LHCN-M2 (cell line): ENCODE measurements at places on chromosomes 12 and 14.

DNA sequence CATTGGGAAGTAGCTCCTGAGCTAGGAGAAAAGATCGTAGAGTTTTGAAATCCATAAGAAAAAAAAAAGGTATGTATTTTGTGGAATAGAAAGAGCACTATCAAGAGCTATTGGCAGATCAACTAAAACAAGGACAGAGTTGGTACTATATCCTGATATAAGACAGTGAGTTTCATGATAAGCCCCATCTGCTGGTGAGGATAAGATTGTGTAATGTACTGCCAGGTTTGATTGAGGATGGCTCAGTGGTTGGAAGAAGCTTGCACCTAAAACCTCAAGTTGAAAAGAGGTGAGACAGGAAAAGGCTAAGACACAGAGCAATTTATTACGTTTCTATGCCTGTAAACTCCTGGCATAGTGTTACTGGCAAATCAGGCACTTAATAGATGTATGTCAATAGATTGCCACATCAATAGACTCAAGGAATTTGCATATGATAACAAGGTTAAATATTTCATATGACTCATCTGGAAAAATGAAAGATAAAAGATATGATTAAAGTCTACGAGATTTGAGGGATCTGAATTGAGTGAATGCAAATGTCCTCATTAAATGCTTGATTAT lies 525.6 kb downstream of the FLRT2 start:
- no peak for DNase-seq

- DNase-seq = no peak
Observed at GRCh38 chr12:42482041-42482747, 107.4 kb downstream of the PRICKLE1 start.

GRCh38 chr12:56221232-56221756 lies 428 bp downstream of the RNF41 start:
- peak; percentile 53 for DNase-seq

DNA sequence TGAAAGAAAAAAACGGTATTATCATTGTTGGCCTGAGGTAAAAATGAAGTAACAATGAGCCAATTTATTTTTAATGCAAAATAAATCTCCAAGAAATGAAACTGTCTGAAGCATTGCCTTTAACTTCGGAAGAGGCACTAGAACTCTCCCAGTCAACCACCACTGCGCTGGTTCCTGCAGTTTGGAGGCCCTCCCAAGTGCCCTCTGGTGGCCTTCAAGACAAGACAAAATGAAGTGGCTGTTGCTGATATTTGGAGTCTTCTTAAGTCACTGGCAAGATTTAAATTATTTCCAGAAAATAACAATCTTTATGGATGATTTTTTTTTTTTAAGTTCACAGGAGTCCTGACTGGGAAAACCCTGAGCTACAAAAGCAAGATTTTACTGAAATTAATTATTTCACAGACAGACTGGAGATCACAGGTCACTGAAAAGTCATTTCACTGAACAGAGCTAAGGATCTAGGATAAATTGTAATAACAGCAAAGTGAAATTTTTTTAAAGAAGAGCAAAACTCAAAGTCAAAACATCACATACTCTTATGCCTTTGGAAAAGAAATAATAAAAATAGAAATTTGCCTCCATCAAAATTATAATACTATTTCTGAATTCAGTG lies 58.2 kb downstream of the DICER1 start:
- peak; percentile 56 for DNase-seq

GRCh38 chr12:57766464-57767304 lies at the start of gene CYP27B1:
CYP27B1 (minus strand) TSS chr12:57767078; CDS start chr12:57767041, 37 bp downstream.
- no peak for DNase-seq

DNA sequence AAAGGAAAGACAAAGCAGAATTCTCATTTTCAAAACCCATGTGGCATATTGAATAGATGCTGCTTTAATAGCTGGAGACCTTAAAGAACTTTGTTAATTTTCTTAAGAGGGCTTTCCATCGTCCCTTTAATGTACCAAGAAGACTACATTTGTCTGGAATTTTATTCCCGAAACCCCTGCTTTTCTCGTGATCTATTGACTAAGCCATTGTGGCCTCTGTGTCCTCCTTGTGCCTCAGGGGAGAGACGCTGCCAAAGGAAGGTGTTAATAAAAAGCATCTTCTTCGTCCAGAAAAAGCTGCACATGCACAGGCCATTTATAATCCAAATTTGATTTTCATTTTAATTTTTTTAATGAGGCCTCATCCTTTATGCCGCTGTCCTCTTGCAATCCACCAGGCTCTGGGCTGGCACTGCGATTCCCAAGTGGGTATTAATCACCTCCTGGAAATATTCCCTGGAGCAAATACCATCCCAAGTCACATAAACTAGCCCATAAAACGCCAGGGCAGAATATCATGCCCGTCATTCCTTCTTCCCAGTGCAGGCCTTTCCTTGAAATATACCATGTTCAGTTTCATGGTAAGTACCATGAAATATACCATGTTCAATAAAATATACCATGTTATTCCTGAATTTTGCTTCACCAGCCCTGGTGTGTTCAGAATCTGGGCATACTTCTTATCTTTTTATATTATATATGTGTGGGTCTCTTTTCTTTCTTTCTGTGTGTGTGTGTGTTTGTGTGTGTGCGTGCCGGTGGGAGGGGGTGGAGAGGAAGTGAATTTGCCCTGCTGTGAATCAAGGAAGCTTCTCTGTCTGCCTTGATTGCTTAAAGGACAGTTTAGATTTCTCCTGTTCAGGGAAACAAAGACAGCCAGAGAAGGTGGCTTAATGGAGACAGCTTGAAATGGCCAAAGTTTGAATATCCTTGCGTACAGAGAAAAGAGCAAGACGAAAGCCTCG lies 147.6 kb downstream of the PHETA1 start:
- no peak for DNase-seq

DNA sequence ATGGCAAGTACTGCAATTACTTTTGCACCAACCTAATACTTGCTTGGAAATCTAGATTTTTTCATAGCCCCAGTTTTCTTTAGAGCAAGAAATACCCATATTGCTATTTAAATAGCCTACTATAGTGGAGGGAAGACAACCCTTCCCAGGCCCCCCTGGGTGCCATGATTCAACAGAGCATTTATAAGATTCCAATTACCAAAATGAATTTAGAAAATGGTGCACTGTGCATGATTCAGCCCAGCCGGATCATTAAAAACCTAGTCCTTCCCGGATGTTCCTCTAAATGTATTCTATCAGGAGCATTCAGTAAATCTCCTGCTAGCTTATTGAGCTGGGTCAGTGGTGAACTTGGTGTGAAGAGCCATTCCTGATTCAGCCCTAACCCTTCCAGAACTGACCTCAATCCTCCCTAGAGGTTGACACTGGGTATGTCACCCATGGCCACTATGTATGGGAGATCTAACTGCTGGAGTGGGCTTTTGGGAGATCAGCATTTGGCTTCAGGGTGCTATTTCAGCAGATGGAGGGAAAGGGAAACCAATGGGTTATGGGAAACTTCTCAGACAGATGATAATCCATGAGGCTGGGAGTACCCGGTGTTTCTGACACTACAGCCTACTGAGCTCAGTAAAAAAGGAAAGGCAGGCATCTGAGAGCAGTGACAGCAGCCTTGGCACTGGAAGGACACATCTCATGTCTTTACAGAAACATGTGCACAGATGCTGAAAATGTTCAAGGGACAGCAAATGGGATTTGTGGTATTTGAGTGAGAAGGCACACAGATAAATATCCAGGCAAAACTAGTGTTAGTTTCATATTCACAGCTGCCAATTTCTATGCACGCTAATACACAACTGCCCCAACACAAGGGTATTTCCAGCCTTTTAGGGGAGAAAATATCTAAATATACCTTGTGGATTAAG lies 258.9 kb downstream of the DPF3 start:
- peak; percentile 73 for DNase-seq

- peak; percentile 49 for DNase-seq
Observed at GRCh38 chr14:22650046-22650739, 6.0 kb upstream of the OR6J1 start.

- DNase-seq = peak; percentile 15
Observed at GRCh38 chr12:94379479-94380113, 80.1 kb downstream of the CEP83 start.

- DNase-seq = no peak
Observed at GRCh38 chr12:98845957-98846356, 200.9 kb downstream of the APAF1 start.

DNA sequence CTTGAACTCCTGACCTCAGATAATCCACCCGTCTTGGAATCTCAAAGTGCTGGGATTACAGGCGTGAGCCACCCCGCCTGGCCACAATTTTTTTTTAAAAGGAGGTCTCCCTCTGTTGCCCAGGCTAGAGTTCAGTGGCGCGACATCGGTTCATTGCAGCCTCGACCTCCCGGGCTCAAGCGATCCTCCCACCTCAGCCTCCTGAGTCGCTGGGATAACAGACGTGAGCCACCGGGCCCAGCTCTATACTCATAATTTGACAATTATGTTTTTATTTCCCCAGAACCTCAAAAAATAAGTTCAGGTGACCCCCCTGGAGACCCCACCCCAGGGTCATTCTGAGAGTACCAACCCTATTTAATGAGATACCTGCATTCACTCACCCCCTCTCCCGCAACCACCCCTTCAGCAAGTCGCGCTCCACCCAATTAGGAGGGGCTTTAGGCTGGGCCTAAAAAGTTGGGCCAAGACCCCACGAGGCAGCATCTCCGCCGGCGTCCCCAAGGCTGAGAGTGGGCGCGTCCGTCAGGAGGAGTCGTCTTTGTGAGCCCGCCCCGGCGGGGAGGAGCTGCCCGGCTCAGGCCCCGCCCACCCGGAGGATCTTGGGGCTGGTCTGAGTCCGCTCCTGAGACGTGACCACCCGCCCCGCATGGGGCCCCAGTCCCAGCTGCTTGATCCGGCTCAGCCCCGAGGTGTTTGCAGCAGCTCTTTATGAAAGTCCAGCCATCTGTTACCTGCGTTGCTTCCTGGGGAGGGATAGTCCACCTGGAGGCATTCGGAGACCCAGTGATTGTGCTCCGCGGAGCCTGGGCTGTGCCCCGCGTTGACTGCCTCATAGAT lies at the start of gene ANKRD33:
TSS of gene ANKRD33 (plus strand) at position 628 of the 840 bp plus-strand sequence. CDS start at position 712, 84 bp downstream.
- no peak for DNase-seq

- DNase-seq = no peak
Observed at GRCh38 chr12:26461776-26462175, 266.4 kb downstream of the SSPN start.

DNA sequence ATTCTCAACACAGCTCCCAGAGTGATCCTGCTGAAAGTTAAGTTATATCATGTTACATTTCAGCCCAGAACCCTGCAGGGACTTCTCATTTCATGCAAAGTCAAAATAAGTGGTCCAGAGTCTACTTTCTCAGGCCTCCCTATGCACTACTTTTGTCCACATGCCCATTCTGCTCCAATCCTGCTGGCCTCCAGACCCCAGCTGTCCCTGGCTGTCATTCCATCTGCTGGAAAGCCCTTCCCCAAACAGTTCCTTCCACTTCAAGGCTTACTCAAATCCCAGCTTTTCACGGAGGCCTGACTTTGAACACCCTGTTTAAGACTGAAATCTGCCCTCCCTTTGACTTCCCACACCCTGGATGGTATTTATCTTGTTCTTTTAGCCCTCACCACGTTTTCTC lies 109.8 kb upstream of the DNM1L start:
- peak; percentile 90 for DNase-seq

- no peak for DNase-seq
Observed at GRCh38 chr14:73259837-73260236, 22.5 kb downstream of the PAPLN start.

DNA sequence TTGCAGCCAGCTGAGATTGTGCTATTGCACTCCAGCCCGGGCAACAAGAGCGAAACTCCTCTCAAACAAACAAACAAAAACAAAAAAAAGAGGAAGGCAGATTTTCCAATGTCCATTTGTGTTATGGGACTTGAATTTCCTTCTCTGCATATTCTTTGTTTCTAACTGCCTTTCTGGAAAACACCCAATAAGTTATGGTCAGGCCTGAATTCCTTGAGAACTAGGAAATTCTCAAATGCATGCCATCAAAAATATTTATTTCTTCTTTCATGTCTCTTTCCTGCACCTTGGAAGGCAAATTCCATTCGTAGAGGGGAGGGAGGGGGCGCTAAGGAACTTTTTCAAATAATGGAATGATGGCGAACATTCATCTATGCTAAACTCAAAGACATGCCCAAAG lies 117.6 kb upstream of the TMCC3 start:
- no peak for DNase-seq

- peak; percentile 12 for DNase-seq
Observed at GRCh38 chr12:3453990-3454680, 36.9 kb upstream of the PRMT8 start.

DNA sequence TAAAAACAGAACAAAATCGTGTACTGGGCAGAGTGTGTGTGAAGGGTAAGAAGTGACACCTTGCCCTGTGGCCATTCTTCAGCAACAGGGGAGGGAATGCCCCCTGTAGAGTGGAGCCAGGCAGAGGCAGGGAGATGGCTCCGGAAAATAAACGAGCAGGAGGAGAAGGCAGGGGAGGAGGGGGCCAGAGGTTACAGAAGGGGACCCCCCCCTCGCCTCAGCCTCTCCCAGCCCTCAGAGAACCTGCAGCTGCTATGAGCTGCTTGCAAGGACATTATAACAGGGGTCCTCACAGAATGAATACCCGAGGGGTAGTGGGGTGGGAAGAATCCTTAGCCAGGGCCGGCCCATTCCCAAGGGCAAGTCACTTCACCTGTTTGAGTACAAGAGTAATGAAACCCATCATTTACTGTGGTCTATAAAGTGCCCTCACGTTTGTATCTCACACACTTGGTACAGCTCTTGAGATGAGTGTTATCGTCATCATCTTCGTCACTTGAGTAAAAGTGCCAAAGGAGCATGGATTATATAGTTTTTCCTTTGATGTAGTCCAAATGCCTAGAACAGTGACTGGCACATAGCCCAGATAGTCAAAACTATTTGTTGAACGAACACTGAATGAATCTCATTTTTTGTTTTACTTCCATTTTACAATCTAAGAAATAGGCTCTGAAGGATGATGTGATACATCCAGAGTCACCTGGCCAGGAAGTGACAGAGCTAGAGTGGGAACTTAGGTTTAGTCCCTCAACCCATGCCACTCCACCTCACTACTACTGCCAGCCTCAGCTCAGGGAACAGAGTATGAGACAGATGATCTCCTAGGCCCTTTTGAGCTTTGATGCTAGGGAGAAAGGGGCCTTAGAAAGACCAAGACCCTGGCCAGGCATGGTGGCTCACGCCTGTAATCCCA lies 14.5 kb downstream of the SCNN1A start:
- DNase-seq = no peak

- no peak for DNase-seq
Observed at GRCh38 chr12:131239384-131240094, 285.8 kb downstream of the ADGRD1 start.

DNA sequence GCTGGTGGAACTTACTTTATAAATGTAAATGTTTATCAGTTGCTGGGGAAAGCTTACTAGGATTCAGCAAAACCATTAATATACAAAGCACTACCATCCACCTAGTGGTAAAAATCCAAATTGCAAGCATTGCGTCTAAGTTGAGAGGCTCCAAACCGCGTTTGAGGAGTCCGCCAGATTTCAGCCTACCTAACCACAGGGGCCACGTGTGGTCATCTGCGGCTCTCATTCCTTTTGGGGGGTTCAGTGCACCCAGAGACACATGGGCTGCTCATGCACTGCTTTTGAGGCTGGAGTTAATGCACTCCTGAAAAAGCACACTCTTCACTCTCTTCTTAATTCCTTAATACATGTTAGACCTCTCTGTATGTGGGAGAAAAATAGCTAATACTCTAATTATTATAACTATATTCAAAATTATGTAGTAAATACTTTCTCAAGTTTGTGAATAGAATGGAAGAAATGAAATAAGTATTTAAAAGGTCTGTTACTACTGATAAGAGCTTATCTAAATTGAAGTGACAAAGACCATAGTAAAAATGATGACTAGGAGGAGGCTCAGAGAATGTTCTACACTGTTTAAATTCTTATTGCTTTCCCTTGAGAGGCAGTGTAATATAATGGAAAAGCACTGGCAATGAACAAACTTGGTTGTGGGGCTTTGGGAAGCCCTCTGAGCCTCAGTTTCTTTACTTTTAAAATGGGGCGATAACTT lies 41.4 kb upstream of the MANSC4 start:
- peak; percentile 84 for DNase-seq

GRCh38 chr12:54988402-54989054 lies 4.0 kb upstream of the TESPA1 start:
- peak; percentile 72 for DNase-seq
